ENCODE measurements at places on chromosomes 12 and 14.

DNA sequence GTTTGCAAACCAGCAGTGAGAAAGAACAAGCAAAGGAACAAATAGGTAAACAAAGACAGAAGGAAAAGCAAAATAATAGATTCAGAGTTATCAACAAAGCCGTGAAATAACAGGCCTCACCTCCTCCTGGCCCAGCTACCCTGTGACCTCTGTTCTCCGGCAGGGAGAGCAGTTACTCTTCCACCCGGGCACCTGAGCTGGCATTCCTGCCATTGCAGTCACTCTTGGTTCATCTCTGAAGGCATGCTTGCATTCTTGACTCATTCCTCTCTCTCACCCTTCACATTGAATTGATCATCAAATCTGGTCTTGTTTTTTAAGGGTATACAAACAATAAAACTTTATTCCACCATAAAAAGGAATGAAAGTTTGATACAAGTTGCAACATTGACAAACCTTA is 95.1 kb downstream of the TTC8 start:
- no peak for DNase-seq

GRCh38 chr12:66061557-66062289 is 68.8 kb downstream of the LLPH start:
- DNase-seq: no peak

- no peak for DNase-seq
These were observed 44.5 kb downstream of the LRRC9 start for GRCh38 chr14:59964251-59965007.

DNA sequence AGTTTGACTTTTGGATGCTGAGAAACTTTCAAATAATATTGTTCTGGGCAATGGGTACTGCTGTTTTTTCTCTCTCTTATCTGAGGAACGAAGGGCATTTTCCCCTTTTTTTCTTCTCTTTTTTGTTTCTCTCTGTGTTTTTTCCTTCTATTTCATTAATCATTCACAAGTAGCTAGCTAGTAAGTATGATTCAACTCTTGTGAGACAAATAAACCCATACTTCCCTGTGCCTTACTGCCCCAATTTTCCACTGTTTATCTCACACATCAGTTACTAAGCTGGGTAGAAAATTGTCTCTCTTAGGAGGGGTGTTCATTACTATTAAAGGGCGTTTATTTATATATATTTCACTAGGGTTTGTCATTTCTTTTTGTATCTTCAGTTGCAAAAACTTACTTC is 437.6 kb downstream of the RERGL start:
- DNase-seq: no peak

DNA sequence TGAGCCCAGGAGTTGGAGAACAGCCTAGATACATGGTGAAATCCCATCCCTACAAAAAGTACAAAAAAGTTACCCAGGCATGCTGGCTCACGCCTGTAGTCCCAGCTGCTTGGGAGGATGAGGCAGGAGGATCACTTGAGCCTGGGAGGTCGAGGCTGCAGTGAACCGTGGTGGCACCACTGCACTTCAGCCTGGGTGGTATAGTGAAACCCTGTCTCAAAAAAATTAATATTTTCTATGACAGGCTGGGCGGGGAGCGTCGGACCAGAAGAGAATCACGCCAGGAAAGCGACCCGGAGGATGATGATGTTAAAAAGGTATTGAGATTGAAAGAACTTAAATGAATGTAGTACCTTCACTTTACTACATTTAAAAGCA is 2.1 kb downstream of the PNN start:
- DNase-seq: no peak

Measured in dorsolateral prefrontal cortex (tissue), 122 donors.